CD8-positive, alpha-beta T cell (primary cell): ENCODE measurements at places on chromosomes 16 and 17.

DNA sequence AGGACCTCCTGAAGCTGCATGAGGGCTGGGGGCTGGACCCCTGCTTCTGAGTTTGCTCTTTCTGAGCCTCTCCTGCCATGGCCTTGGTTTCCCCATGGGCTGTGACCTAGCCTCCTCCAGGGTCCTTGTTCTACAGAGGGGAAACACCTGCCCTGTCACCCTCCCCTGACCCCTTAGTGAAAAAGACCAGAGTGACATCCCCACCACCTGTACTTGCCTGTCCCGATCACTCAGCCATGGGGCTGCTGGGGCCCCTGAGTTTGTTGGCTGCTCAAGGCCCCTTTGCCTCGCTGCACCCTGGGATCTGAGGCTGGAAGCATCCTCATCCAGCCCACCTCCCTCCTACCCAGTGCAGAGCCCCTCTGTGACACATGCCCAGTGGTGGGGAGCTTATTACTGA lies 800 bp downstream of the NOD2 start:
- DNase-seq = no peak

DNA sequence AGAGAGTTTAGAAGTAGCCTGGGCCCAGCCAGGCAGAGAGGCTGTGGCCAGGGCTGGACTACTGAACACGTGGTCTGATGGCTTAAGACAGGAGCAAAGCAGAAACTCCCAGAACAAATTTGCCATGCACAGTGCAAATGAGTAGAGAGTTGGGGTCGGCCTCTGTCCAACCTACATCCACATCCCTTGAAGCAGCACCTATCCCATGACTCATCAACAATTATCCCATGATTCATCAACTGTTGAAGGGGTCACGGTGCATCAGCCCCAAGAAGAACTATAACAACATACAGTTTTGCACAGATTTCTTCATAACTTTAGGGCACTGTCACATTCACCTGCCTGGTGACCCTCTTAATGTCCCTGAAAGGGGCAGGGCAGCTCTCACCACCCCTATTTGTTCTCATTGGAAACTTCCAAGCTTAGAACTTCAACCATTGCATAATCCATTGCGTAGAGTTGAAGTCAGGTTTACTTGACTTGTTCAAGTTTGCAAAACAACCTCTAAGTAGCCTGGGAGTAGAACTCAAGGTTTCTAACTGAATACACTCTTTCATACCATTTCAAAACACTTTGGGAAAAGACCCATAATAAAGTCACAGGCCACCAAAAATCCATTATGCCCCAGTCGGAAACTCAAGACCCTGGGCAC lies 235.2 kb upstream of the CDH5 start:
- no peak for DNase-seq

- DNase-seq = no peak
These were observed 11.4 kb downstream of the SLC5A10 start for GRCh38 chr17:18963126-18964017.

DNA sequence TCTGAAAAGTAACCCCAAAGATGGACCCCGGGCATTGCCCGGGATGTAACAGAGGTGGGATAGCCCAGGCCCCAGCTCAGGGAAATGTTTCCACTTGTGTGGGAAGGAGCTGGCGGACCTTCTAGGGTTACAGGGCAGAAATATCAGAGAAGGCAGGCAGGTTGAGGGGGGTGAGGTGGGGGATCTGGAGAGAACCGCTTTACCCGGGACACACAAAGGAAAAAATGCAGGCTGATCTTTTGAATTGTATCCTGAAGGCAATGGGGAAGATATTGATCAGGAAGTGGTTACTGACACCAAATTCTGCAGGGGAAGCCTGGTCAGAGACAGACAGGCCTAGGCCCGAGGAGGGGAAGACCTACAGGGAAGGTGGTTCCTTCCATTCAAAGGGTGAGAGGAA lies 3.5 kb downstream of the SLC47A1 start:
- no peak for DNase-seq

DNA sequence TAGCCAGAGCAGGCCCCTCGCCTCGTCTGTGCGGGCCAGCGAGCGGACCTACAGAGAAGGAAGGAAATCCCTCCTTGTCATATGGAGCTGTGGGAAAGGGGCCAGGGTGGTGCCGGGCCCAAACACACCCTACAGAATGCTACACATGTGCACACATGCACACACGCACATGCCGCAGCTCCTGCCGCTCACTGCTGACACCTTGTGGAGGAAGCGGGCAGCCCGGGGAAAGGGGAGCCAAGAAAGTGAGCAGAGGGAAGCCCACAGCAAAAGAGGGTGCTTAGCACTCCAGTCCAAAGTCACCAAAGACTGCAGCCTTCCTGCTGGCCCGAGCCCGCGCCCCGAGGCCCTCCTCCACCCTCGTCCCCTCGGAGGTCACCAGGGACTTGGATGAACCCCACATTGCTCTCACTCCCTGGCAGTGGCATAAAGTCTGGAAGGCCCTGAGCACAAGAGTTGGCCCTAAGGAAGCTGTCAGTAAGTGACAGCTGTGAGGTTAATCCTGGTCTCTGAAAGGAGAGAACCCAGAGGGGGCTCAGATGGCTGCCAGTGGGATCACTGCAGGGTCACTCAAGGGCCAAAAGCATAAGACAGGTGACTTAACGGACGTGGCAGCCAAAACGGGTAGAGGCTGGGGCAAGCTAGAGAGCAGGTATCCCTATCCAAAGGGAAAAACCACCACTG lies 68.2 kb downstream of the MYO18A start:
- peak; percentile 63 for DNase-seq

DNA sequence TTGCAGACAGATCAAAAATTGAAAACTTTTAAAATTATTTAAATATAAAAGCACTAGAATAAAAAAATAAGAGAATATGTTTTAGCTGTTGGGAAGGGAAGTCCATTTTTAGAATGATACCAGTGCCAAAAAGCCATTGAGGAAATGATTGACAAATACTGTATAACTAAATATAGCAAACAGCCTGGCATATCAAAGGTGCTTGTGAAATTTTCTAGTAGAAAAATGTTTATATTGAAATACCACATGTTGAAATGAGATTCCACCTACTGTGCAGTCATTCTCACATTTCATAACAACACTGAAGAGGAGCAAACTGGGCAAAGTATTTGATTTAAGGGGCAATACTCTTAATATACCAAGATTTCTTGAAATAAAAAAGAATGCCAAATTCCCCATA lies 183.5 kb downstream of the PHKB start:
- no peak for DNase-seq

- no peak for DNase-seq
These were observed 502 bp downstream of the SMPD3 start for GRCh38 chr16:68447653-68448359.

- DNase-seq = no peak
These were observed 5.0 kb downstream of the CARHSP1 start for GRCh38 chr16:8863594-8864424.

DNA sequence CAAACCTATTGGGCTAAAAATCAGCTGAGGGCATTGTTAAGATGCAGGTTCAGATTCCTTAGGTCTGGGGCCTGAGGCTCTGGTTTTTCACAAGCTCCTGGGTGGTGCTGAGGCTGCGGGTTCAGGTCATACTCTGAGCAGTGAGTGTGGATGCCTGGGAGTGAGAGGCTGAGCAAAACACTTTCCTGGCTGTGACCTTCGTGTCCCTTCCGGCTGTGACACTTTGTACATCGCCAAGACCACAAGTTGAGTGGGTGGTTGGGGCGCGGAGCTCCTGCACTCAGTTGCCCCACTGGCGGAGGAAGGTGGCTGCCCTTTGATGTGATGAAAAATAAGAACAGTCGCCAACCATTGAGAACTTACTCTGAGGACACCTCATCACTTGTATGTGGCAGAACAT lies 24.8 kb downstream of the CCR7 start:
- DNase-seq = peak; percentile 75

GRCh38 chr17:52648995-52649394 lies 490.5 kb upstream of the CA10 start:
- DNase-seq = no peak

GRCh38 chr17:57099165-57099564 lies 14.1 kb downstream of the AKAP1 start:
- no peak for DNase-seq

DNA sequence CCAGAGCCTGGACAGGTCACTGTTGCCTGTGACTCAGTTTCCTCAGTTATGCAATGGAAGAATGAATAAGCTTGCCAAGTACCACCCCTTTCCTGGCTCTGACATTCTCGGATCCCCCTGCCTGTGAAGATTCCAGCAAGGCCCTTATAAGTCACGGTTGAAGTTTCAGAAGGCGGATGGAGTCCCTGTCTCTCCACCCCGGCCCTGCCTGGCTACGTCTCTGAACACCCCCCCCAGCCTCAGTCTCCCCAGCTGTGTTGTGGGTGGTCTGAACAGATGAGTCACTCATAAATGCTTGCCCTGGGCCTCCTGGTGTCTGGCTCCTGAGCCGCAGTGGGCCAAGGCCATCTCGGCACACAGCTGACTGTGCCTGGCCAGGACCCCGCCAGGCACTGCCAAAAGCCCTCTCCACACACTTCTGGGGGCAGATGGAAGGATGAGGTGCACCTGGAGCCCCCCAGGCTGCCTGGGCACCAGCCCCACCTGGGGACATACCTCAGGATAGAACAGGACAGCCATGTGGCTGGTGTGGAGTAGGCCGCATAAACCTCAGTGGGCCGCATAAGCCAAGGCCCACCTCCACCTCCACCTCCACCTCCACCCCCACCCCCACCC lies 15.4 kb downstream of the VASN start:
- no peak for DNase-seq

- DNase-seq = no peak
These were observed 52.9 kb downstream of the RMI2 start for GRCh38 chr16:11398136-11398535.

DNA sequence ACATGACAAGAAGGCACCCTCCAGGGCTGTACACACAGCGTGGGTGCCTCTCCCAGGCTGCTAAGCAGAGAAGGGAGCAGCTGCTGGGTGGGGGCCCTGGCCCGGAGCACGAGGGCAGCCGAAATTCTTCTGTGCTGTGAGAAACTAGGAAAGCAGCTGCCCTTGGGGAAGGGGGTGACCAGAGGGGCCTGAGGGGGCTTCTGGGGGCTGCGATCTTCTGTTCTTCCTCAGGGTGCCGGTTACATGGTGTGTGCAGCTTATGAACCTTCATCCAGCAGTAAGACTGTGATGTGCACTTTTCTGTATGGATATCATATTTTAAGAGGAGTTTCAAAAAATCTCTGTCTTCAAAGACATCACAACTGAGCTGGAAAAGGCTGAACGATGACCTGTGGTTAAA lies 43.2 kb upstream of the METRNL start:
- no peak for DNase-seq

- no peak for DNase-seq
These were observed 4.9 kb downstream of the HDAC5 start for GRCh38 chr17:44118427-44119050.

- no peak for DNase-seq
These were observed 34.6 kb upstream of the TAC4 start for GRCh38 chr17:49882434-49882833.

- no peak for DNase-seq
These were observed 4.0 kb downstream of the C1QBP start for GRCh38 chr17:5434984-5435383.

DNA sequence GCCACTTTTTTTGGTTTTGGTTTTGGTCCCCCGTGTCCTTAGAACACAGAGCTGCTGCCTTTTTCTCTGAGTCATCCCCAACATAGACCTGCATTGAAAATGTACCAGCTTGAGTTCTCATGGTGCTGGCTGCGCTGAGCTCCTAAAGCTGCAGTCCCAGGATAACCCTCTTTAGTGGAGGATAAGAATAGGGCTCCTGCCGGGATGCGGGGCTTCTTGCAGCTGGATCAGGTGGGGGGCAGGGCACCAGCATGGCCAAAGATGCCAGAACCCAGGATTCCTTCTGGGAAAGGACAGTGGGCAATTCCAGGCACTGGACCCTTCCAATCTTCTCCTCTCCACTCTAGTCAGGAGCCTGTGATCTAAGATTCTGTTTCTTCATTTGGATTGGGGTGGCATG lies 8.3 kb upstream of the CLUH start:
- DNase-seq = no peak

GRCh38 chr17:10125531-10126275 lies 72.7 kb downstream of the GAS7 start:
- no peak for DNase-seq

DNA sequence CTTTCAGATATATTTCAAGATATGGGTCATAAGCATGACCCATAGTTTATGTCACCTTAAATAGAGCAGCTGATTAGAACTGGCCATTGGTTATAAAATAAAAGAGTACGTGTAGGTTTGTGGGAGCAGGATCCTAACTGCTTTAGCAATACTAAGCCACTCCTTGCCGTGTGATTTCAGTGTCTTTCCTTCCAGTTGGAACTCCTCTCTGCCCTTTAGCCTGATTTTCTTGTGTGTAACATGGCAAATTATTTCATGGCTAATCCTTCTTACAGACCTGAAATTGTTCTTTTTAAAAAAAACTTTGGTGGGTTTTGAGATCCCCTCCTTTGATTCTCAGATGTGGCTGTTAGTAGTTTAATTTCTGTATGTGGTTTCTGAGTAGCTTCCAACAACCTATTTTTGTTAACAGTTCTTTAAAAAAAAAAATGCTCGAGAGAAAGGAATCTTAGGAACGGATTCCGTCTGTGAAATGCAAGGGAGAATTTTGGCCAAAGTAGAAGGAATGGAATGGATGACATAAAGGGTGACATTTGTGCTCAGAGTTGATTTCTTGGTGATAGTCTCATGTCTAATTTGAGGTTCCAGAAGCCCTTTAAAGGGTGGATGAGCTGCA lies 39.9 kb downstream of the DHRS7B start:
- DNase-seq = no peak

DNA sequence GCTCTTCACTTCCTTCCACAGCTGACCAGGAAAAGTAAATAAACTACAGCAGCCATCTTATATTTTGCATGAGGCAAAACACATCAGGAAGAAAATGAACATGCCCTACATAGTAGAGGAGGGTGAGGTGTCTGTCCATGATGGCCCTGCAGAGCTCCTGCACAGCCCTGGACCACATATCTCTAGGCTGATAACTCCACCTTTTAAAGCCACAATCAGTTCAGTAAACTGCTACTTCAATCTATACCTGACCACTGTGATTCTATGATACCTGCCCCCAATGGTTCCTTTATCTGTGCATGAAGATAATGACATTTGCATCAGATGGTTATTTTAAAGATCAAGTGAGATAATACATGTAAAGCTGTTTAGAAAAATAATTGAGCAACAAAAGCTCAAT lies 82.2 kb downstream of the HELZ start:
- DNase-seq = no peak

DNA sequence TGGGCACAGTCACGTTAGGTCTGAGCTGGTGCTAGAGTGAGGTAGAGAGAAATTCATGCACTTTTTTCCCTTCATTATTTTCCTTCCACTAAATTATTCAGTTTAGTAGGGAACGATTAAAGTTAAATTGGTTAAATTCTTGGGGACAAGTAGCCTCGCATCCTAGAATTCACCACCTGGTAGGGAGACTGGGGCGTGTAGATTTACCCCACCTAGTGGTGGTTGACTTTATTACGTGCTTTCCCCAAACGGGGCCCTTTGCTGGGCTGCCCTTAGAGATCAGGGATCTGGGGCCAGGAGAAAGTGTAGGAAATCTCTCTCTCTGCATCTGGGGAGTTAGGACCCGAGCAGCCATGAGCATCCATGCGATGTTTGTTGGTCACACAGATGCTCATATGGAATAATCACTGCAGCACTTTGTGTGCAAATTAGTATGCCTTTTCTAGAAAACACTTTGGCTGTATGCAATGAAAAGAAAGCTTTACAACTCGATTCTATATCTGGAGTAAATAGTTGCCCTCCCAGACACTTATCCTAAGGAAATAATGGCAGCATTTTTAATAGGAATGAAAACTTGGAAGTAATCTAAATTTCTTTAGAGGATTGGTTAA lies 107.0 kb downstream of the PLCG2 start:
- peak; percentile 52 for DNase-seq

- DNase-seq = no peak
These were observed 77.9 kb downstream of the SNX29 start for GRCh38 chr16:12054396-12054795.

- DNase-seq = no peak
These were observed 96.2 kb downstream of the RAP1GAP2 start for GRCh38 chr17:2892305-2892971.
